ENCODE measurements at places on chromosomes 2 and 18.

GRCh38 chr2:240642061-240642805, 17.0 kb downstream of the GPR35 start:
- no peak for DNase-seq

GRCh38 chr2:184402381-184402780, 195.9 kb upstream of the ZNF804A start:
- DNase-seq: no peak

DNA sequence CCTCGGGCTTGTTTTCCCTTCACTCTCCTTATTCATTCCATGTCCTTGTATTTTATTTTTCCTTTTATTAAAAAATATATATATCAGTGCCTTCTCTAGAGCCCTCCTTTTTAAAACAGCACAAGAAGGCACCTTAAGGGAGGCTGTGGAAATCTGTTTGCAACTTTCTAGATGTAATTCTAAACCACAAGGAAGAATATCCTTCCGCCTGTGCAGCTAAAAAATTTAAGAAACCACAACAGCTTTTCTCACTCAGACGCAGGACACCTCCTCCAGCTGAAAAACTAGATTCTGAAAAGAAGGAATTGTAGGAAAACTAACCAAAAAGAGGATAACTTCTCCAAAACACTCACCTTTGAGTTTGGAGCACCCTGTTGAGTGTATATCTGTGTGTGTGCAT, 142.2 kb downstream of the BCL11A start:
- no peak for DNase-seq

DNA sequence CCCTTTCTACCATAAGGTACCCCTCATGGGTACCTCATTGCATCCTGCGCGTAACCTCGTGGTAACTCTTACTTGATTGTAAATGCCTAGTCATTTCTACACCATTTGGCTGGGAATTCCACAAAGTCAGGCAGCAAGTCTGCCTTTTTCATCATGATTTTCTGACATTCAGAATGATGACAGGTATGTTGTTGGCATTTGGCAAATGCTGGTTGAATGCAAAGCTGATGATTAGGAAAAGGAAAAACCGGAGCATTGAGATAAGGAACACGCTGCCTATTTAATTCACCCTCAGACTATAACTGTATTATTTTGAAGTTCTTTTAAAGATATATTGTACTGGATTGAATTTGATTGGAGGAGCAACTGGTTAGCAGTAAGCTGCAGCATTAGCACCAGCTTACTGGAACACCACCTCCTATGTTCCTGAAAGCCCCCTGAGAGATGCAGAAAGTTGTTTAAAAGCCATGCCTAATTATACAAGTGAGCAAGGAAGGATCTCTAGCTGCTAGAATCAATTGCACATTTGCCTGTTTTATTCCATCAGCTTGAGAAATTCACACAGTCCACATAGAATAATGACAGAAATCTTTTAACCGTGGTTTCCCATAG, 520.1 kb downstream of the LRP1B start:
- peak; percentile 8 for DNase-seq

- no peak for DNase-seq
These were observed 4.9 kb downstream of the HOXD3 start for GRCh38 chr2:176161825-176162626.

DNA sequence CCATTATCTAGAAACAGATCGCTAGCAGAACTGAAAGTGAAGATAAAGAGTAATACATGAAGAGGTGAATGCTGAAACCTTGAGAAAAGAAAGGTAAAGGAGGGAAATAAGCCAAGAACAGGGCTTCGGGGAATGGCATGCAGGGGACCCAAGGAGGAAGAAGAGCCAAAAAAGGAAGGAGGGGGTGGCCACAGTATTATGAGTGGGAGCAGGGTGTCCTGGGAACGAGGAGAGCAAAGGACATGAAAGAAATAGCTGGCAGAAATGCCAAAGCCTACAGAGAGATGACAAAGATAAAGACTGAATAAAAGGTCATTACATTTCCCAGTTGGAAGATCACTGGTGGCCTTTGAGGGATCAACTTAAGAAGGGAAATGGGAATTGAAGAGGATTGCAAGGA, 82.9 kb downstream of the ACTR3 start:
- DNase-seq: no peak

DNA sequence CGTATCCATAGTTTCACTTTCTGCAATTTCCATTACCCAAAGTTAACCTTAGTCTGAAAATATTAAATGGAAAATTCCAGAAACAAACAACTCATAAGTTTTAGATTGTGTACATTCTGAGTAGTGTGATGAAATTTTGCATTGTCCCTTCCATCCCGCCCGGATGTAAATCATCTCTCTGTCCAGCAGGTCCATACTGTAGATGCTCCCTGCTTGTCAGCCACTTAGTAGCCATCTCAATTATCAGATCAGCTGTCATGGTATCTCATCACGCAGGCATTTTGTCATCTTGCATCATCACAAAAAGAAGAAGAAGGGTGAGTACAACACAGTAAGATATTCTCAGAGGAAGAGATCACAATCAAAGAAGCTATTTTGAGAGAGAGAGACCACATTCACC, 185.0 kb upstream of the STK17B start:
- no peak for DNase-seq

DNA sequence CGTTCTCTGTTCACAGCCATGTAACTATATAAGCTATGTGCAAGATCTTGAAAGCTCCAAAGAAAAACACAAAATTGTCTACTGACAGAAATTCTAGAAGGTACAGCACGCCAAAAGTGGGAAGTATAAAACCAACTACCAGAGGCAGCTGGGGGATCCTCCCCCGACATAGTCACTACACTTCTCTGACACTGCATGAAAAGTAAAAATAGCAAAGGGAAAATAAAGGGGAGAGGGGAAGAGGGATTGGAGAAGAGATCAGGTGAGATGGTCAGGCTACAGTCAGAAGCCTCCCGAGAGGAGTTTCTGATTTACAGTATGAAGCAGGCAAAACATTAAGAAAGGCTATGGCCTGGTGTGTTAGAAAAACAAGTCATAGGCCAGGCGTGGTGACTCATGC, 39.8 kb upstream of the PCBP1 start:
- DNase-seq: no peak

GRCh38 chr2:212921061-212921460, 230.4 kb downstream of the IKZF2 start:
- DNase-seq: no peak

DNA sequence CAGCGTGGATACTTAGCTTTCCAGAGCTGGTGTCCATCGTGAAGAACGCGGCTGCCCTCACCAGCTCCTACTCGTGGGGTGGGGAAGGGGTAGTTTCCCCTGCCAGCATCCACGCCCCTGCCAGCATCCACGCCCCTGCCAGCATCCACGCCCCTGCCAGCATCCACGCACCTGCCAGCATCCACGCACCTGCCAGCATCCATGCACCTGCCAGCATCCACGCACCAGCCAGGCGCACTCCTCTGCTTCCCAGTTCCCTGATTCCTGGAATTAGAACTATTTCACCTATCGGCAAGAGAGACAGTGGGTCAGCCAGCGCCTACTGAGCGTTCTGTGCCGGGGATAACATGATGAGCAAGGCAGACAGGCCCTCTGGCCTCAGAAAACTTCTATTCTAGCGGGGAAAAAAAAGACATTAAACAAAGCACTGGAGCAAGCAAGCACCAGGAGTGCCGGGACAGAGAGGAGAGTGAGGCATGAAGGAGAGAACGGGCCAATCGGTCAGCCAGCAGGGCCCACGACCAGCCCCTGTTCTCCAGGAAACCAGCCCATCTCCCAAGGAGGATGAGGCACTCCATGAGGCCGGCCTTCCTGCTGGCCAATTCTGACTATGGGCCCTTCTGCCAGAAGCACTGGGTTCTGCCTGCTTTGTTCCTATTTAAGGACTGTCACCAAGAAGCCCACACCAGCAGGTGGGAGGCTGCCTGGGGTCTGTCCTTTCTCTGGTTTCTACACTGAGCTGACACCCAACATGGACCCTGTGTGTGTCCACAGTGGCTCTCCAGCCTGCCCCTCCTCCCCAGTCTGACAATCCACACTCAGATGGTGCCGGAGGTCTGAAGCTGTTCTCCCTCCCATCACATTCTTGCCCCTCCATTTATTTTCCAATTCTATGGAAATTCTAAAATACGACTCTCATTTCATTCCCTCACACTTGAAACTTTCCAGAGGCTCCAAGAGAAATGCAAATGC, 78.4 kb upstream of the SALL3 start:
- no peak for DNase-seq

GRCh38 chr2:231910771-231911170, 15.4 kb downstream of the NPPC start:
- DNase-seq: no peak

GRCh38 chr2:239910404-239910803, 114.7 kb downstream of the NDUFA10 start:
- DNase-seq: no peak

DNA sequence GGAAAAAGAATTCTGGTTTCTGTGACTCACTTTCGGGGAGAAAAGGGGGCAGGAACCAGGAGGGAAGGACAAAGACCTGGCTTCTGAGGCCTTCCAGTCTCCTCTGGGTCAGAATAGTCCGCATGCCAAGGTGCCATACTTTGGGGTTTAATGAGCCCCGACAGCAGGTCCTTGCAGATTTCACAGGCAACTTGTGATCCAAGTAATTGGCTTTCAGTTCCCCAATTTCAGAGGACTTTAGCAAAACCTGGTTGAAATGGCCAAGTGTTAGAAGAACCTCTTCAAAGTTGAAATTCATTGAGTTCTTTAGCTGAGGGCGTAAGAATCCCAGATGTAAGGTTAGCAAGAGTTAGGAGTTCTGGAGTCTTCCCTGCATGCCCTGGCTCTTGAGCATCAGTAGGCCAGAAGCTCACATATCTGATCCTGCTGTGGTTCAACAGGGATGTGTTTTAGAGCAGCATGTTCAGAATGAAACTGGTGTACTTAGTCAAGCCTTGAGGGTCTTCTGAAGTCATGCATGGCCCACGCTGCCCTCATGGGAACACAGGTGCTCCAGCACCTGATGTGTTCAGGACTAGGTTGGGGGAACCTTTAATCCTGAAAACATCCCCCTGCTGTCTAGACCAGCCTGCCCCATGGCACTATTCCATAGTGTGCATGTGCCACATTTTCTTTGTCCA, 143.0 kb downstream of the NUP35 start:
- no peak for DNase-seq

DNA sequence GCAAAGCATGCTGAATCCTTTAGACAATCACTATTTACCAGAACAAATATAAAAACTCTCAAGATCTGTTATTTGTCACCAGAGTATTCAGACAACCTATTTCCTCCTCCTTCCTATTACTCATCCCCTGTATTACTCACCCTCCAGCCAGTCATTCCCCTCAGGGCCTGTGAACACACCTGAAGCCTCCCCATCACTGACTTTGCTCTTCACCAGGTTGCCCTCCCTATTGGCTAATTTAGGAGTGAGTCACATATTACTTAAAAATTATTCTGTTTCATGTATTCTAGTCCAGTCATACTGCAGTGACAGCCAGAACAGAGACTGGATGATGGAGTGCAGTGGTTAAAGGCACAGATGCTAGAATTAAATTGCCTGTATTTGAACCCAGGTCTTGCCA, 3.7 kb upstream of the ATG16L1 start:
- DNase-seq: peak; percentile 71

DNA sequence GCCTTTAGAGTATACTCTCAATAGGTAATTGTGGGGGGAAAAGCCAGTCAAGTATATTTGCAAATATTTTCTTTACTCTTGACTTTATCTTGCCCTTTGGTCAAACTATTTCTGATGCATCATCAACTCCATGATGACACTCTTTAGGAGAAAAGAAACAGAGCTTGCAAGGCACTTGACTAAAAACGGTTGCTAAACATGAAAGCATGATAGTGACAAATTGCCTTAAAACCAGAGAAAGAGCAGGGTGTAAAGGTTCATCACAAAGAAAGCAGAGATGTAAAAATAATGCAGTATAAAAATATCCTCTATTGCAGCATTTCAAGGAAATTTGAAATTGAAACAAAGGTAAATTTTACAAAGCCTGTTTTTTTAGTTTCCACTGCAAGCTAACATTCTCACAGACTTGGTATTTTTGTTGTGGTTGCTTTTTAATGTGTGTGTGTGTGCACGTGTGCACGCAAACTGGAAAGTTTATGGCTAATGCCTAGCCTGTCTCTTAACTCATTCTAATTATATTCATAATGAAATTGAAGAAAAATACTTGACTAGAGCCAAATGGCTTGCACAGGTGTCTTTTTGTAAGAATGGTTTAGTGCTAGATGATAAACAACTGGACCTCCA, 503.6 kb downstream of the ARHGAP15 start:
- DNase-seq: peak; percentile 32

DNA sequence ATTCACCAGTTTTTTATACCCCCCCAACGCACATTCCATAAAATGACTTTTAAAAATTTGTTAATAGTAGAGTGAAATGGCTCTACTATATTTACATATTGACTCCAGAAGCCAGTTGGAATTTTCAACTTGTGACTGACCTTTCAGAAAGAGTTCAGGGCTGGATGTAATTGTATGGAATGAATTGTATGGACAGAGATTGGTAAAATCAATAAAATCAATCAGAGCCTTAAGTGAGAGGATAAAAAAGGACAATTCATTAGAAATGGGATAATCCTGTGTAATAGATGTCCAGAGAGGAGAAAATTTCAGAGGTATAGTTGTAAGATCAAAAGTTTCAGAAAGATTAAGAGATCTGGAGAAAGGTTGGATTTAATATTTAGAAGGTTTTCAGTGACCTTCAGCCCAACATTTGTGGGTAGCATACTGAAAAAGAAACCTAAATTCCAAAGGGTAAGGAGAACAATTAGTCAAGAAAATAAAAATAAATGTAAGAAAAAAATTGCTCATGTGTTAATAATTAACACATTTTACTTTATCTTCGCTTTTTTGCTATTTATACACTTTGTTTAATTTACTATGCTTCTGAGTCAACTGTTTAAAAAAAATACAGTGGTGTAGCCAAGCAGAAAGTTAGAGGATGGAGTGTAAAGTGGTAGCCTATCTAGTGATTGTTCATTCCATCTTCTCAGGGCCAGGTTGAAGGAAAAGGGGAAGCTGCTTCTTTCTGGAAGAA, 385.4 kb upstream of the TMEFF2 start:
- DNase-seq: no peak

GRCh38 chr2:145685383-145686050, 1165.6 kb upstream of the ZEB2 start:
- DNase-seq: no peak

DNA sequence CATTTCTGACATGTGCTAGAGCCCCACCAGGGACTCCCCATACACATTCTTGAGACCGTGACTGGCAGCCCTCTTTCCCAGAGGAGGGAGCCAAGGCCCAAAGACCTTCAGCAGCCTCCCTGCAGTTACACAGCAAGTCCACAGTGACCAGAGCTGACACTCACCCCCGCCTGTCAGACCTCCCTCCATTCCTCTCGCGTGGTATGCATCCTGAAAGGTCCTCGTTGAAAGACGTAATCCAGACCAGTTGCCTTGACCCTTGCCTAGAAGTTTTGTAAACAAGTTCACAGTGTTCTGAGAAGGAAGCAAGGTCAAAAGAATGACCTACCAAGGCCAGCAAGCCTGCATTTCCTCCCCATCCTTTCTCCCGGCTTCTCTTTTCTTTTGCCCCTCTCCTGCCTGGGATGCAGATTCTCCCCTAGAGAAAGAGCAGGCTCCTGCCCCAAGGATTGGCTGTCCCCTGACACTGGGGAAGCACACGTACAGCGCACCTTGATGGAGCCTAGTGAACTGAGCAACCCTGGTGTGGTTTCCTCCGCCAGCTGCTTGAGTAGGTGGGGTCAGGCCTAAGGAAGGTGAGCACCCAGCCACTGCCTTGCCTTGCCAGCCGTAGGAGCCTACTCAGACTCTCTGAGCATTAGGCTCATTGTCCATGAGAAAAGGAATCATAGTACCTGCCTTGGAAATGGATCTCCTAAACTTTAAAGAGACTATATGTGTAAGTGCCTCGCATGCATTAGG, 18.3 kb downstream of the TRIB2 start:
- no peak for DNase-seq

All from umbilical cord (tissue), 2 donors.